T-helper 17 cell (primary cell): ENCODE measurements at places on chromosomes 7 and 10. TPM values are rescaled to one million over a fixed set of nuclear protein-coding genes. Genes with fewer than 3 reads are reported as not detected.

The PLPP4 gene
- total RNA-seq = not detected

The CALML3 gene
- not detected for total RNA-seq

The FXYD4 gene
- not detected for total RNA-seq

The GIMAP6 gene
- 48.3 TPM for total RNA-seq

The TRIM50 gene
- total RNA-seq = not detected

The LIPF gene
- total RNA-seq = not detected

The PDK4 gene
- total RNA-seq = 0.20 TPM

The ITGB8 gene
- 0.23 TPM for total RNA-seq

The HECTD2 gene
- 3.1 TPM for total RNA-seq

The OR2A5 gene
- not detected for total RNA-seq

The OR2A42 gene
- 0.07 TPM for total RNA-seq

The HTRA1 gene
- total RNA-seq = 0.30 TPM

The NCF1 gene
- total RNA-seq = 1.1 TPM

The RNF32 gene
- total RNA-seq = 1.8 TPM

The TMEM176B gene
- not detected for total RNA-seq
